ENCODE measurements at places on chromosomes 2 and 18.

DNA sequence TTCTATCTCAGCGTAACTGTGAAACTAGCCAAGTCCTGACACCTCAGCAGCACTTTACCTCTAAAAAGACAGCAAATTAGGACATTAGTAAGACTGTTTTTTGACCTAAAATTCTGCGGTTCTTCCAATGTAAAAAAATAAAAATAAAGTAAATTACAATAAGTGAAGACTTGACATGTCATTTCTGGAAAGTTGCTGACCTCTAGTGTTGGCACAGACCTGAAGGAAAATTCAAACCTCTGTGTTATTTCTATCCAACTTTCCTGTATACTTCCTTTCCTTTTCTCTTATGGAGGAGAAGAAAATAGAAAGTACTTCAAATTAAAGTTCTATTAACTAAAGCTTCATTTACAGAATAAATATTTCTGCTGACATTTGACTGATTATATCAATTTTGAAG is 110.6 kb downstream of the TMEM182 start:
- no peak for DNase-seq

- DNase-seq = no peak
These were observed at the start of gene ELOA2 for GRCh38 chr18:47035156-47035671. Gene ELOA2 (minus strand): TSS chr18:47035621. CDS start chr18:47035264, 357 bp downstream.

DNA sequence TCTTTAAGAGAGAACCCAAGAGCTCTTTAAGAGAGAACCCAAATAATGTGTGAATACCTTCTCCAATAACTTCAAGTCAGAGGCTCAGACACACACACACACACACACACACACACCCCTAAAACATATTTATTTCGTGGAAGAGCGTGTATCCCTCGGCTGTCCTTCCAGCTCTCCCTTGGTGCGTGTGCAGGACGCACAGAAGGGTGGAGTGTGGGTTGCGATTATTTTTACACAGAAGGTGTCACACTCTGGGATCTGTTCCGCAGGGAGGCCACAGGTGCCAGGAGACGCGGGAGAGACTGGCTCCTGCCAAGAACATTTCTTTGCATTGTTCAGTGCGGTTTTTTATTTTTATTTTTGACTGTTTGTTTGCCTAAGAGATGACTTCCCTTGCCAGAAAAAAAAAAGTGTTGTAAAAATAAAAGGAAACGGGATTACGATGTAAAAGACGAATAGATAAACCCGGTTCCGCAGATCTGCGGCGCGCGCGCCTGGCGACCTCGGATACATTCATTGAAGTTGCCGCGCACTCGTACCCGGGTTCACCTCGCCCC is 47.3 kb upstream of the ATP6V1B1 start:
- DNase-seq = no peak

- DNase-seq = no peak
These were observed 64.1 kb upstream of the CNGA3 start for GRCh38 chr2:98282109-98282508.

DNA sequence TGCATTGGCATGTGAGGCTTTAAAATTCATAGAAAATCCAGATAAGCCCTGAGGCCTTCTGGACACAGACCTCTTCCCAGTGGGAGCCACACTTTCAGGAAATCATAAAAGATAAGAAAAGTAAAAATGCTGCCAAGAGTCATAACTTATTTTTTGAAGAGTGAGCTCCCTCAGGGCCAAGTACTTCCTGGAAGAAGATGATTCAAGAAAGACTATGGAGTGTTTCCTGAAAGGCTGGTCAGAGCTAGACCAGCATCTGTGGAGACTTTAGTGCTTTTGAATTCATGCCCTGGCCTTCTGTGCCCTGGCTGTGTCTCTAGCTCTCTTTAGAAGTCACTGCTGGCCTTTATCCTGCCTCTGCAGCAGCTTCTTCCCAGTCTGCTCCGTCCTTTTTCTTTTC is 6.4 kb upstream of the XDH start:
- no peak for DNase-seq

- no peak for DNase-seq
These were observed 3.3 kb upstream of the SLC23A3 start for GRCh38 chr2:219173176-219173575.

GRCh38 chr18:62327977-62328376 is 2.9 kb downstream of the TNFRSF11A start:
- DNase-seq = no peak

All from MM.1S (cell line).